ENCODE measurements at places on chromosomes 6 and 20.

GRCh38 chr20:51434580-51435247 is 107.8 kb downstream of the NFATC2 start:
- DNase-seq = no peak
- no peak overlapping the region for H3K4me3 ChIP-seq
- peaks cover 8% of the 10 kb centered on the region for H3K36me3 ChIP-seq
- H3K27me3 ChIP-seq = no peaks in the 10 kb centered on the region
- no peak overlapping the region for H3K27ac ChIP-seq
- no peaks in the 10 kb centered on the region for H3K4me1 ChIP-seq

GRCh38 chr6:78578430-78578829 is 288.9 kb upstream of the IRAK1BP1 start:
- H3K4me3 ChIP-seq = no peak overlapping the region
- H3K27ac ChIP-seq = no peak overlapping the region
- H3K4me1 ChIP-seq = no peaks in the 10 kb centered on the region

DNA sequence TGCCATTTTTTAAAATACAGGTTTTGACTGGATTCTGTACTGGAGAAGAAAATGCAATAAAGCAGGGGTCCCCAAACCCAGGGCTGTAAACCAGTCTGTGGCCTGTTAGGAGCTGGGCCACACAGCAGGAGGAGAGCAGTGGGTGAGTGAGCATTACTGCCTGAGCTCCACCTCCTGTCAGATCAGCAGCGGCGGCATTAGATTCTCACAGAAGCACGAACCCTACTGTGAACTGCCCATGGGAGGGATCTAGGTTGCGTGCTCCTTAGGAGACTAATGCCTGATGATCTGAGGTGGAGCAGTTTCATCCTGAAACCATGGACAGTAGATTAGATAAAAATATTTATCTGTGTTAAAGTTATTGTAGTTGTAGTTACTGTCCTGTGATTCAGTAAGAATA is 21.1 kb upstream of the FBXO9 start:
- no peak overlapping the region for H3K27ac ChIP-seq
- H3K4me1 ChIP-seq = no peaks in the 10 kb centered on the region
- H3K4me3 ChIP-seq = no peak overlapping the region
- no peaks in the 10 kb centered on the region for H3K27me3 ChIP-seq

GRCh38 chr6:130046671-130047070 is 28.3 kb downstream of the L3MBTL3 start:
- H3K4me3 ChIP-seq = no peak overlapping the region
- no peaks in the 10 kb centered on the region for H3K27me3 ChIP-seq
- H3K4me1 ChIP-seq = no peaks in the 10 kb centered on the region
- H3K36me3 ChIP-seq = peaks cover 20% of the 10 kb centered on the region
- H3K27ac ChIP-seq = no peak overlapping the region
- no peak for DNase-seq

DNA sequence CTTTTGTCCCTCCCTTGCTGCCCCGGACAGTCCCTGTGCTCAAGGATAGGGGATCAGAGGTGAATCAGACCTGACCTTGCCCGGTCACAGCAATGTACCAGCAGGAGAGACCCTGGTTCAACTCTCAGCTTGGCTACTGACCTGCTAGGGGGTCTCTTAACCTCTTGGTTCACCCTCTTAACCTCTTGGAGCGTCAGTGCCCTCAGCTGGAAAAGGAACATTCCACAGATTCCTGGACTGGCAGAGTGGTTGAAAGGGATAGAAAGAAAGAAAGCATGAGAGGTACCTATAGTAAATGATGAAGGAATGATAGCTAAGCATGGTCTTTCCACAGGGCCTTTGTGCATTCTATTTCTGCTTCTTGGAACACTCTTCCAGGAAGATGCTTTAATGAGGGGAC is 25.2 kb downstream of the SNAI1 start:
- no peaks in the 10 kb centered on the region for H3K36me3 ChIP-seq
- H3K27ac ChIP-seq = no peak overlapping the region
- no peak for DNase-seq
- no peaks in the 10 kb centered on the region for H3K27me3 ChIP-seq

DNA sequence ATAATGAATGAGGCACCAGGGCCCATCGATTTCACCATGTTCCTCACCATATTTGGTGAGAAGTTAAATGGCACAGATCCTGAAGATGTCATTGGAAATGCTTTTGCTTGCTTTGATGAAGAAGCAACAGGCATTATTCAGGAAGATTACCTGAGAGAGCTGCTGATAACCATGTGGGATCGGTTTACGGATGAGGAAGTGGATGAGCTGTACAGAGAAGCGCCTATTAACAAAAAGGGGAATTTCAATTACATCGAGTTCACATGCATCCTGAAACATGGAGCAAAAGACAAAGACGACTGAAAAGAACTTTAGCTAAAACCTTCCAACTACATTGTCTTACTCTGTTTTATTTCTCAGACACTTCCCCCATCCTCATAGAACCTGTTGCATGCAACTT is 21.6 kb upstream of the ZBTB22 start:
- H3K27ac ChIP-seq = no peak overlapping the region
- H3K27me3 ChIP-seq = no peaks in the 10 kb centered on the region
- no peak for DNase-seq
- no peaks in the 10 kb centered on the region for H3K4me1 ChIP-seq
- H3K4me3 ChIP-seq = no peak overlapping the region

DNA sequence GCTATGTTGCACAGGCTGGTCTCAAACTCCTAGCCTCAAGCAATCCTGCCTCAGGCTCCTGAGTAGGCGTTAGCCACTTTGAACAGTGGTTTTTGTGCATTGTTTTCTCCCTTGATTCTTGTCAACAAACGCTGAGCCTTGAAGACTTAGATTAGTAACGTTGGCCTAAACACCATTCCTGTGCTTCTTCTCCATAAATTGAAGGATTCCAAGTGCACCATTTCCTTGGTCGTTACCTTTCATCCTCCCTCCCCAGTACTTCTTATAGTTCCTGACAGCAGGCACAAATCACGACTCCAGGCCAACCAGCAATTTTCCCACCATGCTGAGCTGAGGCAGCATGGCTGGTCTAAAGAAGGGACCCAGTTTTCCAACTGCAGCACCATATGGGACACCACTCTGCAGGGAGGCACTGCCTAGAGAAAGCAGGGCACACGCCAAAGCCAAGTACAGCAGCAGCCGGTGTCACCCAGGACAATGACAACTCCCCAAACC is 8.9 kb downstream of the RPS10 start:
- no peak overlapping the region for H3K4me3 ChIP-seq
- DNase-seq = no peak
- peaks cover 6% of the 10 kb centered on the region for H3K4me1 ChIP-seq
- H3K27ac ChIP-seq = no peak overlapping the region
- peaks cover 61% of the 10 kb centered on the region for H3K36me3 ChIP-seq
- no peaks in the 10 kb centered on the region for H3K27me3 ChIP-seq

GRCh38 chr20:10404959-10405530 is 29.0 kb downstream of the MKKS start:
- no peak for DNase-seq
- H3K36me3 ChIP-seq = peaks cover 17% of the 10 kb centered on the region
- H3K4me3 ChIP-seq = no peak overlapping the region
- no peaks in the 10 kb centered on the region for H3K27me3 ChIP-seq

DNA sequence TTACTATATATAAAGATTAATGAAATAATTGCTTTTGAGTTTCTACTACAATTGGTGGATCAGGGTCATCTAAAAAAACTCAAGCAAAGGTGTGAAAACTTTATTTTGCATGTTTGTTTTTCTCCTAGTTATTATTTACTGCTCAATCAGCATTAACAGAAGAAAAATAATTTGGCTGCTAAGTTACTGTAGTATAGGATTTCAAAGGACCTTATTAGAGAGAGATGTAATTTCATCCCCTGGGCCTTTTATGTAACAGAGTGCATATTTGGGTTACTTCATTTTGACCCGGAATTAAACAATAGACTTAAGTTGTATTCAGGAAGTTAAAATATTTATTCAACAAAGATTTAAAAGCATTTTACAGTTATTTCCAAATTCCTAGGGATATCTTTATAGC is 49.8 kb downstream of the EYA4 start:
- H3K27me3 ChIP-seq = no peaks in the 10 kb centered on the region
- H3K36me3 ChIP-seq = no peaks in the 10 kb centered on the region
- no peaks in the 10 kb centered on the region for H3K4me1 ChIP-seq
- H3K4me3 ChIP-seq = no peak overlapping the region
- no peak overlapping the region for H3K27ac ChIP-seq

GRCh38 chr6:41756354-41756753 is 9.2 kb upstream of the PGC start:
- H3K4me3 ChIP-seq = no peak overlapping the region
- no peak overlapping the region for H3K27ac ChIP-seq
- H3K4me1 ChIP-seq = no peaks in the 10 kb centered on the region
- no peak for DNase-seq
- no peaks in the 10 kb centered on the region for H3K27me3 ChIP-seq
- H3K36me3 ChIP-seq = no peaks in the 10 kb centered on the region

GRCh38 chr6:120363429-120363828 is 970.9 kb downstream of the TBC1D32 start:
- H3K36me3 ChIP-seq = no peaks in the 10 kb centered on the region
- no peaks in the 10 kb centered on the region for H3K4me1 ChIP-seq
- no peaks in the 10 kb centered on the region for H3K27me3 ChIP-seq
- no peak overlapping the region for H3K4me3 ChIP-seq
- H3K27ac ChIP-seq = no peak overlapping the region

GRCh38 chr6:13929196-13929595 is 4.4 kb downstream of the RNF182 start:
- H3K27ac ChIP-seq = no peak overlapping the region
- no peak overlapping the region for H3K4me3 ChIP-seq
- DNase-seq = no peak
- no peaks in the 10 kb centered on the region for H3K36me3 ChIP-seq

DNA sequence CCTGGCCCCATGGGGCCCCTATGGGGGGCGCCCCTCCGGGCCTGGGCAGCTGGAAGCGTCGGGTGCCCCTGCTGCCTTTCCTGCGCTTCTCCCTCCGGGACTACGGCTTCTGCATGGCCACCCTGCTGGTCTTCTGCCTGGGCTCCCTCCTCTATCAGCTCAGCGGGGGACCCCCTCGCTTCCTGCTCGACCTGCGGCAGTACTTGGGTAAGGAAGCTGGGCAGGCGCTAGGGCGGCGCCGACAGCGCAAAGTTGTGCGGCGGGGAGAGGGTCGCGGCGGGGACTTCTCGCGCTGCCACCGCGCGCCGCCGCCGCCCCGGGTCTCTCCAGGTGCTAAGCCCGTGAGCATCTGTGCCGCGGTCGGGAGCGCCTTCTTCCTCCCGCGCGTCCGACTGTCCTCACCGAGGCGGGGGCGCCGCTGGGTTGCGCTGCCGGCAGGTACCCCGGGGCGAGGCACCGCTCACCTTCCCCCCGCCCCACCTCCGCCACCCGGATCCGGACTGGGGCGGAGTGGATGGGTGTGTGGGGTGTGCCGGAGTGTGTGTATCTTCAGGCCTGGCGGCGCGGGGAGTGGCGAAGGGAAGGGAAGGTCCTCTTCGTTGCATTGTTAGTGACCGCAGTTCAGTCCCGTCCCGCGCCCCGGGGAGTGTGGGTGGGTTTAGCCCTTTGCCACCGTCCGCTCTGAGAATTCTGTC is 788 bp downstream of the UST start:
- no peaks in the 10 kb centered on the region for H3K27me3 ChIP-seq
- H3K27ac ChIP-seq = peak overlapping the region; percentile 78
- peak; percentile 83 for DNase-seq
- H3K36me3 ChIP-seq = no peaks in the 10 kb centered on the region
- peak overlapping the region; percentile 82 for H3K4me3 ChIP-seq

DNA sequence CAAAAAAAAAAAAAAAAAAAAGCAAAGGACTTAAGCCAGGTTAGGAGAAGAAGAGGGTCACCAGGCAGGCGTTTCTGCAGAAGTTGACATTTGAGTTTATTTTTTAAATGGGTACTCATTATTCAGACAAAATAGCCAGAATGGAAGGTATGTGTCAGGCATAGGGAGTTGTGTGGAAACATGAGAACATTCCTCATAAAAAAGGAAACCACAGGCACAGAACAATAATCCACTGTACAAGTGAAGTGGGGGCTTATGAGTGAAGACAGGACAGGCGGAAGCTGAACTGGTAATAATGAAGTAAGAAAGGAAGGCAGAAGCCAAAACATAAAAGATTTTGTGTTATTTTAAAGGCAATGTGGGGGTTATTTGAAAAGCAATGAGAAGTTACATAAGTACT is 104.6 kb downstream of the EPB41L2 start:
- no peak overlapping the region for H3K27ac ChIP-seq
- no peaks in the 10 kb centered on the region for H3K4me1 ChIP-seq
- peaks cover 5% of the 10 kb centered on the region for H3K36me3 ChIP-seq
- DNase-seq = no peak
- no peak overlapping the region for H3K4me3 ChIP-seq

- H3K27ac ChIP-seq = no peak overlapping the region
- no peaks in the 10 kb centered on the region for H3K36me3 ChIP-seq
- DNase-seq = no peak
- no peak overlapping the region for H3K4me3 ChIP-seq
- no peaks in the 10 kb centered on the region for H3K4me1 ChIP-seq
Measured at GRCh38 chr6:64723327-64724058, 983.5 kb downstream of the EYS start.

- H3K27ac ChIP-seq = no peak overlapping the region
- DNase-seq = no peak
- no peaks in the 10 kb centered on the region for H3K36me3 ChIP-seq
- no peaks in the 10 kb centered on the region for H3K27me3 ChIP-seq
Measured at GRCh38 chr6:4319981-4320683, 184.8 kb upstream of the ECI2 start.

DNA sequence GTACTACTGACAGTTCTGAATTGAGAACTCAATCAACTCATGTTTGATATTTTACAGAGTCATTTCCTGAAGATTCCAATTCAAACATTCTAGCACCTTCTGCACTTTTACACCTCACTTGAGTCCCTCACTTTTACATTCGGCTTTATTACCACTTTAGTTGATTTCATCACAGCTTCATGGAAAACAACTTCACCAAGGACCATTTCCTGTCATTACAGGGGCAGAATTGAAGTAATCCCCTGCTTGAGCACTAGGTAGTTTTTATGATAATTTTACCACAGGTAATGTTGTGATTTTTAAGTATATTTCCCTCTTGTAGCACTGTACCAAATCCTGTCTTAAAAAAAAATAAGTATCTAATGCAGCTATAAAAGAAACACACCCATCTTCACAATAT is 312.9 kb downstream of the BTBD9 start:
- DNase-seq = no peak
- H3K4me3 ChIP-seq = no peak overlapping the region
- H3K27me3 ChIP-seq = no peaks in the 10 kb centered on the region
- H3K4me1 ChIP-seq = no peaks in the 10 kb centered on the region
- H3K36me3 ChIP-seq = no peaks in the 10 kb centered on the region

DNA sequence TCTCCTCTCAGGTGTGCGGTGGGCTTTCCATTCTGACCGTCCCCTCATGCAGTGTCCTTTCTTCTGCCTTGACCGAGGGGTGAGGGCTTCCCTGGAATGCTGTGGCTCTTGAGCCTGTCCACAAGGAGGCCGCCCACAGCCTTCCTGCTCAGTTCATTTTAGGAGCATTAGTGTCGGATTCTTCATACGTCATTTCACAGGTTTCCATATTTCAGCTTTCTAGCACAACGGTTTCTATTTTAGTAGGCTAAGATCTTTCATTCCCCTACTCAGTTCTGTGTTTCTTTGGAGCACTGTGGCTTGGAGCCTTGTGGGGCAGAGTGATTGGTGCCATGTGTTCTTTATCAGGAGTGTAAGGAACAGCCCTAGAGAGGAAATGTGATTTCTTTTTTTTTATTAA is 5.5 kb downstream of the PPP1R3G start:
- H3K36me3 ChIP-seq = no peaks in the 10 kb centered on the region
- peaks cover 13% of the 10 kb centered on the region for H3K27me3 ChIP-seq

GRCh38 chr6:14286634-14287428 is 169.3 kb downstream of the CD83 start:
- no peak overlapping the region for H3K4me3 ChIP-seq
- DNase-seq = no peak
- H3K27ac ChIP-seq = no peak overlapping the region

GRCh38 chr6:44829836-44830235 is 442.3 kb downstream of the CDC5L start:
- H3K27ac ChIP-seq = no peak overlapping the region
- H3K4me1 ChIP-seq = no peaks in the 10 kb centered on the region
- H3K4me3 ChIP-seq = no peak overlapping the region
- H3K36me3 ChIP-seq = no peaks in the 10 kb centered on the region
- no peaks in the 10 kb centered on the region for H3K27me3 ChIP-seq

Data from upper lobe of right lung (tissue), 1 donor.